ENCODE measurements at places on chromosomes 3 and 15.

DNA sequence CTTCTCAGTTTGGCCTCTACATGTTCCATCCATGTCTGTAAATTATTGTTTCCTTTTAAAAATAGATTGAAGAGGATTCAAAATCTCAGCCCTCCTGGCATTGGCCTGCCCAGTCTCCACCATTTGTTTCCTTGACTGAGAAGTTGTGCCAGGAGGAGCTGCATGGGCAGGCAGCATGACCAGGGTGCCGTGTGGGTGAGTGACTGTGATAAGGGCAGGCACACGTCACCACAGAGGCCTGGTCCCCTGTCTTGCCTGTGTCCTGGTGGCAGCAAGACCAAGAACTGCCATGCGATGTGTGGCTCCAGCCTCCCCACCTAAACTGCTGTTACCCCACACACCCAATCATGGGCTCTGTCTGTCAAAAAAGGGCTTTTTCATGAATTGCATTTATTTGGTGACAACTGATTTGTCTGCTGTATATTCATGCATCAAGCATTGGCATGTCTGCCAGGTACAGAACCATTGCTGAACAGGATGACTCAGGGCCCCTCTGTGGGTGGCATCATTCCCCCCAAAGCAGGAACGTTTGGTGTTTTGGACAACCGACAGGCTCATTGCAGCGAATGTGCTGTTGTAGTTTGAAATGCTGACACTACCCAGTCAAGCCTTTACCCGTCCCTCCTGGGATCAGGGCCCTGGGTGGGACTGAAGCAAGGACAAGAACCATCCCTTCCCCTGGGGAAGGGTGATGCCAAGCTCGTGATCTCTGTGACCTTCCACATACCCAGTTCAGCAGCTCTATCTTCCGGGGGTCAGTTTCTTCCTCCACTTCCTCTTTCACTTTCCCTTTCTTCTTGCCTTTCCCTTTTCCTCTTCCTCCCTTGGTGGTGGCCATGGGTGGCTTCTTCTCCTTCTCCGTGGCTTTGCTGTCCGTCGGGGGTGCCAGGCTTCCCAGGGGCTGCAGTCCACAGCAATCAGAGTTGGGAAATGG, 51.6 kb downstream of the TRPM1 start:
- no peak for DNase-seq

DNA sequence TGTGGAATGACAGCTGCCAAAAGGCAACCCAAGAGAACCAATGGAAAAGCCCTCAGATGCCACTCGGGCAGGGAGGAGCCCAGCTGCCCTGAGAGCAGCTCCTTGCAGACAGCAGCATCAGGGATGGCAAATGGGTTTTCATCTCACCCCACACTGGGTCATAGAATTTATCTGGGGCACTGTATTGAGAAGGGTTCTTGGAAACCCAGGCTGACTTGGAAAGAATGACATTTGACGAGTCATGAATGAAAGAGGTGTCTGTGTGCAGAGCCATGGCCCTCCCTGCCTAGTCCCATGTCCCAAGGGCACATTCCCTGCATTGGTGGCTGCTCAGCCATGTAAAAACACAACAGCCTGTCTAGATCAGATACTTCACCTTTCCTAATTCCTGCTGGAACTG, 157.9 kb upstream of the BHLHE40 start:
- DNase-seq = no peak

DNA sequence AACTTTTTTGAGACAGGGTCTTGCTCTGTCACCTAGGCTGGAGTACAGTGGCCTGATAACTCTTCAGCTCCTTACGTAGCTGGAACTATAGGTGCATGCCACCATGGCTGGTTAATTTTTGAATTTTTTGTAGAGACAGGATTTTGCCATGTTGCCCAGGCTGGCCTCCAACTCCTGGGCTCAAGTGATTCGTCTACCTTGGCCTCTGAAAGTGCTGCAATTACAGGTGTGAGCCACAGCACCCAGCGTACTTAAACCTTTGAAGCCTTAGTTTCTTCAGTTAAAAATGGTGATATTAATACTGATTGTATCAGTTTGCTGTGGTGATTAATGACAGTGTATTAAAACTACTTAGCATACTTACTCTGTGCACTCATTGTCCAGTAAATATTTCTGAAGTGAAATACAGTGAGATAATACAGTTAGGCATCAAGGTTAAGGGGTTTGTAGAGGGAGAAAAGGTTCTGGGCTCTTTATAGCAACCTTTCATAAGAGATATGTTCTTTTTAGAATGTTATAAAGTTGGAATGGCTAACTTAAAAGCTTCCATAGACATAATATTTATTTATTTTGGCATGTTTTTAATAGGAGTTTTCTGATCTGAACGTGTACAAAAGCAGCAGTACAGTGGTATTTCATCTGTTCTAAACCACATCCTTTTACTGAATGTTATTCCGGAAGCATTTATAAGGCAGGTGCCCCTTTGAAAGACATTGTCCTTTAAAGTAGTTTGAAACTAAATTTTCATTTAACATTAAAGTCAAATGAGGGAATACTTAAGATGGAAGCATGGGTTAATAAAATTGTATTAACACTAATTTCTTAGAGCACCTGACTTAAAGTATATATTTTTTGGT, 23.6 kb downstream of the NCK1 start:
- DNase-seq = no peak

- no peak for DNase-seq
Observed at GRCh38 chr3:178072391-178073305, 463.6 kb upstream of the KCNMB2 start.

DNA sequence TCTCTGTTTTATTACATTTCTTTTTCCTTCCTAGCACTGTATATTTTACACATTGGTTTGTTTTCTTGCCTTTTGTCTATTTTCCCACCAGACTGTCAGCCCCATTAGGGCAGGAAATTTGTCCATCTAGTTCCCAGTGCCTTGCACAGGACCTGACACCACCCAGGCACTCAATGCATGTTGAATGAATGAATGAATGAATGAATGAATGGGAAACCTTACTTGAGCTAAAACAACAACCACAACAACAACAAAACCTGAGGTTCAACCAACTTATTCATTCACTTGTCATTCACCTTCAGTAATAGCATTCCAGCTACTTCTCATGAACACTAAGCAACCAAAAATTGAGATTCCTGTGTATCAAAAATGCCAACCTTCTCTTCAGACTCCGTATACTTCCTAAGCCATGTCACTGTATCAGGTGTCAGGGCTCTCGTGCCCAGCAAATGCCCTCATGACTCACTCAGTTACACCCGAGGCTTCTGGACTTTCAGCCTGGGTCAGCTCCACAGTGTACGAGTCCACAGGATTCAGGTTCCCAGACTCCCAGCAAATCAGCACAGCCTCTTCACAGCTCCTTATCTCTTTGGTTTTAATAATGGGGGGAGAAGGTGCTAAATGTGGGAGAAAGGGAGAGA, 37.3 kb downstream of the FSD2 start:
- no peak for DNase-seq

GRCh38 chr3:71600646-71601288, 17.2 kb upstream of the FOXP1 start:
- DNase-seq = no peak

- no peak for DNase-seq
Observed at GRCh38 chr3:114466251-114466650, 172.4 kb downstream of the TIGIT start.

GRCh38 chr15:70632491-70633102, 130.8 kb downstream of the UACA start:
- DNase-seq = no peak

All from NCI-H146 (cell line).